Activated CD8-positive, alpha-beta memory T cell treated with anti-CD3 and anti-CD28 coated beads, Interleukin-2, amount 10 ng/mL, durations not matched to agents 7 days and 5 days (primary cell): ENCODE measurements at places on chromosomes 11 and 22.

- no peak overlapping the region for H3K27ac ChIP-seq
- no peaks in the 10 kb centered on the region for H3K36me3 ChIP-seq
- no peak for DNase-seq
- no peak overlapping the region for H3K4me3 ChIP-seq
Observed at GRCh38 chr22:27991586-27992293, 72.7 kb upstream of the PITPNB start.

- H3K36me3 ChIP-seq = no peaks in the 10 kb centered on the region
- no peak overlapping the region for H3K27ac ChIP-seq
- no peaks in the 10 kb centered on the region for H3K27me3 ChIP-seq
Observed at GRCh38 chr11:92707665-92708064, 261.8 kb upstream of the MTNR1B start.

- H3K27ac ChIP-seq = no peak overlapping the region
- H3K4me3 ChIP-seq = no peak overlapping the region
- no peaks in the 10 kb centered on the region for H3K4me1 ChIP-seq
- H3K36me3 ChIP-seq = no peaks in the 10 kb centered on the region
- H3K27me3 ChIP-seq = no peaks in the 10 kb centered on the region
Observed at GRCh38 chr11:71173709-71174108, 78.7 kb downstream of the SHANK2 start.

- peaks cover 7% of the 10 kb centered on the region for H3K4me1 ChIP-seq
- H3K36me3 ChIP-seq = no peaks in the 10 kb centered on the region
- no peak overlapping the region for H3K4me3 ChIP-seq
- DNase-seq = no peak
- H3K27ac ChIP-seq = no peak overlapping the region
Observed at GRCh38 chr11:114433376-114433775, 5.9 kb upstream of the REXO2 start.

- H3K4me3 ChIP-seq = no peak overlapping the region
- peaks cover 6% of the 10 kb centered on the region for H3K27me3 ChIP-seq
- H3K27ac ChIP-seq = no peak overlapping the region
- H3K4me1 ChIP-seq = peaks cover 9% of the 10 kb centered on the region
- H3K36me3 ChIP-seq = no peaks in the 10 kb centered on the region
Observed at GRCh38 chr11:69245491-69246345, 48.2 kb upstream of the MYEOV start.

GRCh38 chr11:126257764-126258163, 10.9 kb downstream of the SRPRA start:
- H3K4me1 ChIP-seq = no peaks in the 10 kb centered on the region
- H3K4me3 ChIP-seq = no peak overlapping the region
- DNase-seq = no peak
- H3K27me3 ChIP-seq = no peaks in the 10 kb centered on the region

GRCh38 chr11:64675450-64676260, 47.3 kb downstream of the NRXN2 start:
- peaks cover 61% of the 10 kb centered on the region for H3K27me3 ChIP-seq
- H3K27ac ChIP-seq = no peak overlapping the region
- no peaks in the 10 kb centered on the region for H3K36me3 ChIP-seq
- H3K4me1 ChIP-seq = no peaks in the 10 kb centered on the region

DNA sequence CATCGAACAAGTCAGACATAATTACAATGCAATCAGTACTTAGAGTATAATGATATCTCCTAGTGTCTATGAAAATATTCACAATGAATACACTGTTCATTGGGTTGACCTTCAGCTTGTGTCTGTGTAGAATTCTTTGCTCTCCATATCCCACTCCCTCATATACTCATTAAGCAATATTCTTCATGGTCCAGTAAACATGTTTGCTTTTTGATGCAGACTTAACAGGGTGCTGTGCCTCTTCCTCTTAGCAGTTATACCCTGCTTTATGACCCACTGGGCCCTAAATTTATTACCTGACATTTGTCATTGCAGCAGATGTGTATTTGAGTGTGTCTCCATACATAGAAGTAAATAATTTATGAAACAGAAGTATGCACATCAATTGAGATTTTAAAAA, 352.5 kb upstream of the CCDC179 start:
- H3K27me3 ChIP-seq = no peaks in the 10 kb centered on the region
- H3K4me1 ChIP-seq = no peaks in the 10 kb centered on the region
- H3K27ac ChIP-seq = no peak overlapping the region
- no peak overlapping the region for H3K4me3 ChIP-seq

DNA sequence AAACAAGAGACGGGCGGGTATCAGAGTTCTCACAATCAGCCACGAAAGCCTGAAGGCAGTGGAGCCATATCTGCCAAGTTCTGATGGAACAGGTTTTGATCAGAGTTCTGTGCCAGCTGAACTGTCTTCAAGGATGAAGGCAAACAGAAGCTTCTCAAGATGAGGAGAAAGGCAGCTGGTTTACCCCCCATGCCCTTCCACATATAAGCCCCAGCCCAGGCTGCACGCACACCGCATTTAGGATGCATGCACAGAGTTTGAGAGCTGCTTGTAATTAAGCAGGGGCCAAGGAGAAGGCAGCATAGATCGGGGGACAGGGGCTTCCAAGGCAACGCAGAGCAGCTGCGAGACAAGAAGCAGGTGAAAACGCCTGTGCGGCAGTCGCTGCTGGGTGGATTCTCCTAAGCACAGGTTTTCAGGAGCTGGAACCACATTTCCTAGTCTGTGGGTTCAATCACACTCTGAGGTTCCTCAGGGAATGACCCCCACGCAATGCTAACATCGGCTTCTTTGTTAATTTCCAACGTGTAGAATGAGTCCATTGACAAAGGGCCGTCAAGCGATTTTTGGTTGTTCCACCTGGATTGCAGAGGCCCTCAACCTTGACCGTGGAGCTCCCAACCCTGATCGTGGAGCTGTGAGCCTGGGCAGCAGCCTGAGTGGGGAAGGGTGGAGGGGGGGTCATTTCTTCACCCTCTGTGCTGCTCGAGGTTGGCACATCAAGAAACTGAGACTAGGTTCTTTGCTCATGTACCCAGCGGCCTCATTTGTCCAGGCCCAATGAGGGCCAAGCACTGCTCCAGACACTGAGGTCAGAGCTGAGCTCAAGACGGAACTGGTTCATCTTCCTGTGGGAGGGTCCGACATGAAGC, 81.7 kb upstream of the SHISAL1 start:
- no peak overlapping the region for H3K27ac ChIP-seq
- peaks cover 3% of the 10 kb centered on the region for H3K27me3 ChIP-seq
- no peak for DNase-seq
- H3K4me3 ChIP-seq = no peak overlapping the region
- H3K36me3 ChIP-seq = no peaks in the 10 kb centered on the region

GRCh38 chr22:20291604-20292063, 23.5 kb upstream of the RTN4R start:
- H3K27me3 ChIP-seq = peaks cover 5% of the 10 kb centered on the region
- H3K4me1 ChIP-seq = no peaks in the 10 kb centered on the region
- no peak overlapping the region for H3K27ac ChIP-seq
- no peaks in the 10 kb centered on the region for H3K36me3 ChIP-seq
- H3K4me3 ChIP-seq = no peak overlapping the region

GRCh38 chr11:86983021-86983488, 27.9 kb upstream of the FZD4 start:
- no peaks in the 10 kb centered on the region for H3K4me1 ChIP-seq
- no peak overlapping the region for H3K4me3 ChIP-seq
- no peak for DNase-seq

DNA sequence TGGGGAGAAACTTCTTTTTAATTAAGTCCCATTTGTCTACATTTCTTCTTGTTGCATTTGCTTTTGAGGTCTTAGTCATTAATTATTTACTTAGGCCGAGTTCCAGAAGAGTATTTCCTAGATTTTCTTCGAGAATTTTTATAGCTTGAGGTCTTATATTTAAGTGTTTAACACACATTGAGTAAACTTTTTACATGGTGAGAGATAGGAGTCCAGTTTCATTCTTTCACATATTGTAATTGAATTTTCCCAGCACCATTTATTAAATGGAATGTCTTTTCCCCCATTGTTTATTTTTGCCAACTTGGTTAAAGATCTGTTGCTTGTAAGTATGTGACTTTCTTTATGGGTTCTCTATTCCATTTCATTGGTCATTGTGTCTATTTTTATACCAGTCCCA, 1344.0 kb upstream of the RAG2 start:
- H3K27ac ChIP-seq = no peak overlapping the region
- no peaks in the 10 kb centered on the region for H3K27me3 ChIP-seq
- no peak overlapping the region for H3K4me3 ChIP-seq
- no peak for DNase-seq

- H3K27me3 ChIP-seq = peaks cover 52% of the 10 kb centered on the region
- no peak within 1 kb of the TSS for H3K4me3 ChIP-seq
- H3K36me3 ChIP-seq = no peaks in the 10 kb centered on the region
- H3K4me1 ChIP-seq = peaks cover 4% of the 10 kb centered on the region
- no peak for DNase-seq
Observed at GRCh38 chr22:43862074-43862881, at the start of gene SULT4A1. SULT4A1 (minus strand) TSS chr22:43862513; CDS start chr22:43862382, 131 bp downstream.

- H3K27ac ChIP-seq = no peak overlapping the region
- no peak for DNase-seq
Observed at GRCh38 chr11:13011466-13012055, 2.4 kb downstream of the RASSF10 start.

GRCh38 chr22:23903328-23903971, 9.3 kb downstream of the MIF start:
- H3K4me3 ChIP-seq = no peak overlapping the region
- no peak overlapping the region for H3K27ac ChIP-seq
- H3K27me3 ChIP-seq = no peaks in the 10 kb centered on the region
- peaks cover 2% of the 10 kb centered on the region for H3K4me1 ChIP-seq

GRCh38 chr22:50621356-50621880, 6.5 kb downstream of the ARSA start:
- H3K4me3 ChIP-seq = peak overlapping the region; percentile 79
- peaks cover 4% of the 10 kb centered on the region for H3K36me3 ChIP-seq
- peaks cover 43% of the 10 kb centered on the region for H3K4me1 ChIP-seq
- no peaks in the 10 kb centered on the region for H3K27me3 ChIP-seq

DNA sequence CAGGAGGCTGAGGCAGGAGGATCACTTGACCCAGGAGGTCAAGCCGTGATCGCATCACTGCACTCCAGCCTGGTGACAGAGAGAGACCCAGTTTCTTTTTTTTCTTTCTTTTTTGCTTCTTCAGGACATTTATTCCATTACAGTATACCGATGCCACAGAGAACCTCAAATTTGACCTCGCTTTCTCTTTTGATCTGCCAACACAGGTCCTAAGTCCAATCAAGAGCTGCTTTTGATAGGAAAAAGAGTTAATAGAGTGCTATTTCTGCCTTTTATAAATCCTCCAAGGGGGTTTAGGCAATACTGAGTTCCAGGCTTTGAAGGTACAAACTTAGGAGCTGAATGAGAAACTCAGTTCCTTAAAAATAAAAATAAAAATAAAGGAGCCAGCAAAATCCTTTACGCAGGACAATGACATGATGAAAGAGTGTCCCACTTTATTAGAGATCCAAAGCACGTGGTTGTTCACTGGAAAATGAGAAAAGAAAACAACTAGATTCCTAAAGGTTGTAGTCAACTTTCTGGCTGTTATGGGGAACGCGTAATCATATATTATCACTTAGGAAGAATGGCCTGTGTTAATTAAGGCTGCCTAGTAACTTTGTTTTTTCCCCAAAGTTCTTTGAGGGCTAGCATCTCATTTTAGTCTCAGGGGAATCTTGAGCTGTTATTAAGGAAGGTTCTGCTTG, 27.2 kb downstream of the FADD start:
- peaks cover under 1% of the 10 kb centered on the region for H3K27me3 ChIP-seq
- no peaks in the 10 kb centered on the region for H3K36me3 ChIP-seq
- DNase-seq = no peak
- no peak overlapping the region for H3K27ac ChIP-seq
- H3K4me1 ChIP-seq = no peaks in the 10 kb centered on the region
- no peak overlapping the region for H3K4me3 ChIP-seq

DNA sequence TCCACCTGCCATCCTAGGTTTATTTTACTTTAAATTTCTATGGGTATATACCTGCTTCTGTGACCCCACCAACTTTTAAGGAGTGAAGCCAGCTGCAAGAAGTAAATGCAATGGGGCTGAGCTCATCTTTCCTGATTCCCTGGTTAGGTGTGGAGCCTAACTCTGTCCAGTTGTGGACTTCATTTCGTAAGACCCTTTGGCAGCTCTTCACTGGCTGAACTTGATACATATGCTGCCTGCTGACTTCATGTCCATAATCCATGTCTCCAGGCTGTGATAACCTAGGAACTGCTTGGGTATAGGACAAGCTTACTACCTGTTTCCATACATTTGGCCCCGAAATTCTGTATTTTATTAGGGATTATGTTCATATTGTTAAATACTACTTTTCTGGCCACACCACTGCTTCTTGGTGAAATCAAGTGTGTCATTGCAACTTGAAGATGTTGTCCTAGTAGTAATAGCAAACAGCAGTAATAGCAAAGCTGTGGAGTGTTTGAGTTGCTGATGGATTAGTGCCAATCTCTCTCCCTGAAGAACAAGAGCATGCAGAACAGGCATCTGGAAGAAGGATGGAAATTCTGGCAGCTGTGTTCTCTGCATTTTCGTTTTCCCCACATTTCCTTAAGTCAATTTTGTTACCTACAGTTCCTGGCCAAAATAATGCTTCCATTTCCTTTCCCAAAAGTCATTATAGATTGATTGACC, 31.2 kb downstream of the LDLRAD3 start:
- no peaks in the 10 kb centered on the region for H3K27me3 ChIP-seq
- H3K36me3 ChIP-seq = no peaks in the 10 kb centered on the region
- H3K4me1 ChIP-seq = no peaks in the 10 kb centered on the region

GRCh38 chr22:19928207-19928606, 13.4 kb upstream of the COMT start:
- no peaks in the 10 kb centered on the region for H3K36me3 ChIP-seq
- no peaks in the 10 kb centered on the region for H3K27me3 ChIP-seq
- no peak for DNase-seq
- H3K4me1 ChIP-seq = no peaks in the 10 kb centered on the region
- no peak overlapping the region for H3K27ac ChIP-seq

DNA sequence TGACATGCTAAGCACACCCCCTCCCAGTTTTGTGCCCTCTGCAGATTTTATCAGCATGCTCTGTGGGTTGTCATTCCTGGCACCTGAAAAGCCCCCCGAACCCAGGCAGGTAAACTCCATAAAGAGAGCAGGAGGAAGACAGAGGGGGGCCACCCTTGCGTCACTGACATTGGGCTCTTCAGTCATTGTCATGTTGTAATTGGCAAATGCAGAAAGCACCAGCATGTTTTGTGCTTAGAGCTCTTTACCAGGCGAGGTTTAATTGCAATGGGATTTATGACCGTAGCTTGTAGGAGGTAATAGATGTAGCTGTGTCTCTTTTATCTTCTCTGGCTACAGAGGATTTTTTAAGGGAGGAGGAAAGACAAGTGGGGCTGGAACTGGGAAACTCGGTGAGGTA, 201.7 kb downstream of the GRIK4 start:
- H3K4me3 ChIP-seq = no peak overlapping the region
- H3K27ac ChIP-seq = no peak overlapping the region
- peaks cover 10% of the 10 kb centered on the region for H3K27me3 ChIP-seq
- H3K36me3 ChIP-seq = no peaks in the 10 kb centered on the region

DNA sequence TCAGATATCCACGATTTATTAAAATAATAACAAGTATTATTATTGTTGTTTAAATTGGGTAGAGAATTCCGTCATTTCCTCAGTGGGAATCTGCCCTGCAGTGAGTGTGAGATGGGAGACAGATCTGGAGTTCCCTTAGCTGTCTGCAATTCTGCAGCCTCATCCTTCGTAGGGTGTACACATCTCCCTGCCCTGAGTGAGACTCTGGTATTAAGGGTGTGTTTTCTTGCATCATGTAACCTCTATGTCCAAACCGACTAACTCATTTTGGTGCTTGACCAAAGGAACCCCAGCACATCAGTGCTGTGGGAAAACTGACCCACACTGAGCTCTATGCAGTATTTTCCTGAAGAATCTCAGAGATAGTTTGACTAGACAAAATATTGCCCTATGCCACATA, 157.6 kb downstream of the LDLRAD3 start:
- peaks cover 2% of the 10 kb centered on the region for H3K27me3 ChIP-seq
- DNase-seq = no peak
- no peaks in the 10 kb centered on the region for H3K36me3 ChIP-seq
- H3K27ac ChIP-seq = no peak overlapping the region
- no peaks in the 10 kb centered on the region for H3K4me1 ChIP-seq
